ENCODE measurements at places on chromosomes 1 and 21.
A peak's percentile ranks its signal among the peaks of the same experiment; 100 is the strongest.

DNA sequence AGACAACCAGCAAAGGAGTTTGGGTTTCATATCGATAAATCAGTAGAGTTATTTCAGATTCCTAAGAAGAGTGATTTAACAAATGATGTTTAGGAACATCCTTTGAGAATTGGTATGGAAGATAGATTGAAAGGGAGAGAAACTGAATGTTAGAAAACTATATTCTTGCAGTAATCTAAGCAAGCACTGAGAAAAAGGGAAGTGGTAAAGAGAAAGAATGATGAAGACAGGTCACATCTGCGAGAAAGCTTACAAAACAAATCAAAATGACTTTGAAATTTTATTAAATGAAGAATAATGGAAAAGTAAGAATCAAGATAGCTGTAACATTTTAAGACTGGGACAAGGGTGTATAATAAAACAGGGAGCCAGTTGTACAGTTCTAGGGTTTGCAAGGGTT is 177.0 kb downstream of the HS2ST1 start:
- no peak for DNase-seq

DNA sequence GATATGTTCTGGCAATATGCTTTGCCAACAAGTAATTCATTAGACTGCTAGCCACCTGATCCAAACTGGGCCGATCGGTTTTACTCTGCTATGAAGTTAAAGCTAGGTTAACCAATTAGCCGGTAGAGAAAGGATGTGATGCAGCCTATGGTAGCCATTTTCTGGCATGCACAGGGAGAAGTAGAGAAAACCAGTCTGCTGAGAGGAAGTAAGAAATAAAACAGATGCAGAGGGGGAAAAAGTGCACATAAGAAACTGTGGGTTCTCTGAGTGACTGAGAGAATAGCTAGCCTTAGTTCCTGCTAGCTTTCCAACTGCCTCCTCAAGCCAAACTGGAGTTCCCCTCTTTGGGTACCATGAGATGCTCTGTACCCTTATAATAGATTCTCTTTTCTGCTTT is 52.8 kb downstream of the ARID4B start:
- DNase-seq = no peak

- DNase-seq = no peak
Measured at GRCh38 chr1:211739671-211740411, 64.4 kb upstream of the NEK2 start.

GRCh38 chr1:116763116-116763786 is 9.0 kb downstream of the CD2 start:
- peak; percentile 25 for DNase-seq

DNA sequence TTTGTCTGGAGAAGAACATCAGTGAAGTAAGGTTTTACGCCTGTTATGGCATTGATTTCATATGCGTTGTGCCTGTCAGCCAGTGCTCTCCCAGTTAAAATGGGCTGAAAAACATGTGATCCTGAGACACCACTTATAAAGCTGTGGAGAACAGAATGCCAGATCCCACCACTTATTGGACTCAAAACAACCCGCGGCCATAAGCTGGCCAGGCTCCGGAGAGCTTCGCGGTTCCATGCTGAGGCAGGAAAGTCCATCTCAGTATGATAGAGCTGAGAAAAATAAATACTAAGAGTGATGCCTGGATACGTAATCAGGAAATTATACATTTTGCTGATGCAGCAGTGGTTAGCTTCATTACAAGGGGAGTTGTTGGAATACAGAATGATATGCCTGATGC is 5.1 kb downstream of the APOBEC4 start:
- no peak for DNase-seq

- no peak for DNase-seq
Measured at GRCh38 chr1:53075761-53076163, 13.7 kb downstream of the PODN start.

- DNase-seq = no peak
Measured at GRCh38 chr1:3527774-3528173, 73.3 kb downstream of the ARHGEF16 start.

- no peak for DNase-seq
Measured at GRCh38 chr1:3247521-3248121, 178.6 kb downstream of the PRDM16 start.

DNA sequence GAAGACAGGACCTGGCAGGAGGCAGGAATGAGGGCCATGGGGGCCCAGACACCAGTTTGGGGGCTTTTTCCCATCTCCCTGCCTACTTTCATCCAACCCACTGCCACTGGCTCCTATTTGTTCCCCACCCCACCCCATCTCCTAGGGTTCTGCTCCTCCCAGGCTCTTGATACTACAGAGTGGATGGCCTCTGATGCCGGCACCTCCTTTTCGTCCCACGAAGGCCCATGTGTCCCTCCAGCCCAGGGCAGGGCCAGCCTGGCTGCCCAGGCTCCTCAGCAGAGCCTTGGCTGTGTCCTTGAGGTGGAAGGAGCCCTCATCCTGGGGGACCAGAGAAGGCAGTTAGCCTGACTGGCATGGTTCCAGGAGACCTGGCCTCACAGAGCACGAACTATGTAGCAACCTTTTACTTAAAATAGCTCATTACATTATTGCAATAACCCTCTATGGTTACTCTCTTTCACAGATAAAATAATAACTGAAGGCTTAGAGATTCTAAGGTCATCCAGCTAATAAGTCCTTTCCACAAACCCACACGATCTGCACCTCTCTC is 3.5 kb downstream of the POMGNT1 start:
- DNase-seq = no peak

All from uterus (tissue), 4 donors.